Globus pallidus (tissue), 1 donor: ENCODE measurements at places on chromosomes 1 and 21.

GRCh38 chr1:76759950-76760349 is 107.3 kb upstream of the ST6GALNAC5 start:
- DNase-seq, result no peak

DNA sequence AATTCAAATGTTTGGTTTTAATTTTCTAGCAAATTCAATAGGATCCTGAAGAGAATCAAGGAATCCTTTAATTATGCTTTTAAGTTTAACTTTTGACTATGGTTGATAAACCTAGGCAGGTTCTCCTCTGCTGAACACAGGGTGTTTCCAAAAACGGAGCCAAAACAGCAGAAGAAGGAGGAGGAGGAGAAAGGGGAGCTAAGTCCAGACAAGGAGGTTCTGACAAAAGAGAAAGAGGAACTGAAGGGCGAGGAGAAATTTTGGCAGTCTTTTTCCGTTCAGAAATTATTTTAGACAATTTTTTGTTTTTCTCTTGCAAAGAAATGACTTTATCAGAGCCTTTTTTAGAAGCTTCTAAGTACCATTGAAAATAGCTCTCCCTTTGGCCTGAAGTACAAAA is 33.2 kb upstream of the FNBP1L start:
- DNase-seq, result peak; percentile 11

DNA sequence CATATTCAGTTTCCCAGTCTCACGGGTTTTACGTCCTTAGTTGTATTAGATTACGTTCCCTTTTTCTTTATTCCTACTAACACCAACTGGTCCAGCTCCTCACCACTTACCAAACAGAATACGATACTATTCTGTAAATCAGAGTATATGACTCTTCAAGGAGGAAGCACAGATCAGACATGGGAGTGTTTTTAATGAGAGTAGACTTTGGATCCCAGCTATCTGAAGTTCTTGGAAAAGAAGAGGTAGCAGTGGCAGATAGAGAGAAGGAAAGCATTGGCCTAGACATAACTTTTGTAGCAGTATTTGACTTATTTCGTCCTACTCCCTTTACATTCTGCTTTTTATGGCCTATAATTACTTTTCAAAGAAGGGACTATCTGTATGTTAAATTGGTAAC is 24.1 kb upstream of the PLA2G4A start:
- DNase-seq, result no peak

DNA sequence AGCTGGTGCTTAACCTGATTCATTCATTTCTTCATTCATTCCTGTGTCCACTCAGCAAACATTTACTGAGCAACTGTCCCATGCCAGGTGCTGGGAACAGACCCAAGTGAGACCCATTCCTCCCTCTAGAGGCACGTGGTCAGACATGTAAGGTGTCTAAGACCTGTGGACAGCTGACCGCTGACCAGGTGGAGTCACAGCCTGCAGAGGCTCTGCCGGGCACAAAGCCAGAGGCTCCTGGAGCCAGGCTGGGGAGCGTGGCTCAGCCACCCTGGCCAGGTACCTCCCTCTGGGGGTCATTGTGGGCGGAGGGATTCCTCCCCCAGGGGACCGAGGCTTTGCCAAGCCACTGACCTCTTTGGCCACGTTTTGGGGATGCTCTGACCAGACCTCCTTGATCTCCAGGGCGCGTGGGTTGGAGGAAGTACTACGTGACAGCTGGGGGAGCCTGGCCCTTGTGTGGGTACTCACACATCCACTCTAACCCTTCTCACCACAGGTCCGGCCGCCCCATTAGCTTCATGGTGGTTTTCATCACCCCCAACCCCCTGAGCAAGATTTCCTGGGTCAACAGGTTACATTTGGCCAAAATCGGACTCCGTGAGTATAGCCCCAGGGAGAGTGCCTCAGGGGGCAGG is 100.3 kb downstream of the ARHGEF10L start:
- no peak for DNase-seq

GRCh38 chr1:168845140-168845539 is 116.1 kb upstream of the DPT start:
- DNase-seq, result no peak

DNA sequence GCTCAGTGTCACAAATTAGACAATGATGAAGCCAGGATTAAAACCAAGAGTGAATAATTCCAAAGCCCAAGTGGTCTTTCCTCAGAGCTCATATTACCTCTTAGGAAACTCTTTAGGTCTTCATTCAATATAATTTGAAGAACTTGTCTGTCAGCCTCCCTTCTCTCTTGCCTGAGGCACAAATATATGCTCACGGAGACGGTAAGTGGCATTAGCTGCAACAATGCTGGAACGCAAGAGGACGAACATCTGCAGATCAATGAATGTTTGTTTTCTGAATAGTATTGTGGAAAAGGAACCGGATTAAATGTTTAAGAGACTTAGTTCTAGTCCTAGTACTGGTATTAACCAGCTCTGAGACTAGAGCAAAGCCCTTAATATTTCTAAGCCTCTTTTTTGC is 39.7 kb upstream of the LYST start:
- no peak for DNase-seq

- DNase-seq, result peak; percentile 39
These were observed 1.2 kb downstream of the SARS1 start for GRCh38 chr1:109214695-109215623.

GRCh38 chr21:40769231-40769630 is 77.7 kb downstream of the DSCAM start:
- no peak for DNase-seq

DNA sequence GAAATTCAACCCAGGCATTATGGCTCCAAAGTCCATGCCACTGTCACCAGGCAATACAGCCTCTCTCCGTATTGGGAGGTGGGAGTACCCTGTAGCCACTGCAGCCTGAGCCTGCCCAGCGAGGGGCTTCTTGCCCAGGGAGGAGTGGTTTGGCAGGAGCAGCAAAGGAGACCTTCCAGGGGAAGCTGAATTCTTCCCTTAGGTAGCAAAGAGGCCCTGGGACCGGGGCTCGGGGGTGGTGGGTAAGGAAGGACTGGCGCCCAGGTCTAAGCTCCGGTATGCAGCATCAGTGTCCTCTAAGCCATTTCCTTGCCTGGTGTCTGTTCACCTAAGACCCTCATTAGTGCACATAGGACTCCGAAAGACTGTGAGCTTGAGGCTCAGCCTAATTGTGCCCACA is 17.0 kb downstream of the TNNT2 start:
- DNase-seq, result no peak

DNA sequence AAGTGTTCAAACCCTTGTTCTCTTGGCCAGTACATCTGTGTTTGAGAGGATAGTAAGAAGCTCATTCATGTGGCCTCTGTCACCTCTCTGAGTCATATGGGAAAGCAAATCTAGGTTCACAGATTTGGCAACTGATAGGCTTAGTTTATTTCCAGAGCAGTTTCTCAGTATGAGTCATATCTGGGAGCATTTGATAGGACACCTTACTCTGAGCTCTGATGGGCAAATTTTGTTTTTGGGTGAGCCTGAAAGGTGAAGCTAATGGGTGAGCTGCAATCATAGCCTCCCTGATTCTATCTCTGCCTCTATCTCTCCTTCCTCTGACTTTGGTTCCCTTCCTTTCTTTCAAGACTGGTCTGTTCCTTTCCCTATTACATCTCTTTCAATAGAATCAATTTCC is 134.4 kb downstream of the S1PR1 start:
- no peak for DNase-seq

DNA sequence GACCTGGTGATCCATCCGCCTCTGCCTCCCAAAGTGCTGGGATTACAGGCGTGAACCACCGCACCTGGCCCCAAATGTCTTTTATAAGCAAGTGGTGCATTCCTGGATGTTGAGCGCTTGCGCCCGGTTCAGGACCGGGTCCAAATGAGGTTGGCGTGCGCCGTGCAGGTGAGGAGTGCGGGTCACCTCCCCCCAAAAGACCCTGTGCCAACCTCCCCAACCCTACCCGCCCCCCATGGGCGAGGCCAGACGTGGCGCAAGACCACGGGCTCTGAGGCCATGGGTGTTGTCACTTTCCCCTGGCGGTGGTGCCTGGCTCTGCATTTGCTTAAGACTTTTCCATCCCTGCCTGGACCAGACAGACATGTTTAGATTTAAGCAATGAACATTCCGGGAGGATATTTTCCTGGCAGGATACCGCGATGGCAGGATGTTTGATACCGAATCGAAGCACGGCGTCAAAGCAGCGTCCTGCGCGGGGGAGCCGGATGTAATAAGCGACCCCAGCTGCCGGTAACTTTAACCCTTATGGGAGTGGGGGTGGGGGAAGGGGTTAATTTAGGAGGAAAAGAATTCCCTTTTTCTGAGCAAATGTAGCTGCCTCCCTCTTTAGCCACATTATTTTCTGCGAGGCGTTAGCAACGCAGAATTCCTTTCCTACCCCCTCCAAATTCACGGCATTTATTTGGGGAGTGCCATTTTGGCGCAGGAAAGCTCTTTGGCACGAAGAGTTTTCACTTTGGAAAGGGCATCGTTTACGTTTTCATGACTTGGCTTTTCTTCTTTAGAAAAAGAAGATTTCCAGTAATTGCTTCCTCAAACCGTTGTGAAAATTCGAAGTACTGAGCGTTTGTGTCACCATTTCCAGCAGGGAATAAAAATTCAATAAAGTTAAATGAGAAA is 27.8 kb upstream of the RNF187 start:
- DNase-seq, result no peak

- no peak for DNase-seq
These were observed 24.0 kb upstream of the TDRD10 start for GRCh38 chr1:154478013-154478412.

GRCh38 chr1:192867180-192867579 is 58.3 kb downstream of the RGS2 start:
- no peak for DNase-seq

- DNase-seq, result no peak
These were observed 558.1 kb downstream of the AGBL4 start for GRCh38 chr1:49465486-49466185.

DNA sequence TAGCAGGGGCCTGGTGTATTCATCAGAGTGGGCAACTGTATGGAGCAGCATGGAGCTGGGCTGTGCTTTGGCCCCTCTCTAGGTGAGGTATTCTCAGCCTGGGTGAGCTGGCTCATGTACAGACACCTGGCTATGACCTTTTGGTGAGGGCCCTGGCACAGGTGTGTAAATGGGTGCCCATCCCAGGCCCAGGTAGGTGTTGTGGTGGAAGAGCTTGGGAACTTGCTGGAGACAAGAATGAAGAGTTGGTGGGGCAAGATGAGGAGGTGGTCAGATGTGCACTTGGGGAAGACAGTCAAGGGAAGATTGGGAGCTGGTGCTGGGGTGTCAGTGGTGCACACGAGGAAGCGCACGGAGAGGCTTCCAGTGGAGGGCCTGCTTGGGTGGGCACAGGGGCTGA is 95.5 kb downstream of the TRIM11 start:
- no peak for DNase-seq

- DNase-seq, result no peak
These were observed 111.4 kb downstream of the DHRS3 start for GRCh38 chr1:12506281-12507280.

DNA sequence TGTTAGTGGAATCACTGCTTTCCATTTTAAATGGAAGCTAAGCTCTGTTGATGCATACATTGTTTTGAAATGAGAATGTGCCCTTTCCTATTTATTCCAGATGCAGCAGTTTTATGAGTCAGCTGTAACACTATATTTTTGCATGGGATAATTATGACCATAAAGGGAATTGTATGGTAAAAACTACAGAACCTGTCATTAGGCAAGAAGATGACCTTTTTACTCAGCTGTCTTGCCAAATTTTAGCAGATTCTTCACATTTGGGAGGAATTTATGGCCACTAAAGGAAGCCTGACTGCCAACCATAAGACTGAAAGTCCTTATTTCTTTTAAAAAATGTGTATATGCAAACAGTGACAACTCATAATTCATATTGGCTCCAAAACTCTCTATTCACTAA is 356.3 kb upstream of the PRMT6 start:
- no peak for DNase-seq

DNA sequence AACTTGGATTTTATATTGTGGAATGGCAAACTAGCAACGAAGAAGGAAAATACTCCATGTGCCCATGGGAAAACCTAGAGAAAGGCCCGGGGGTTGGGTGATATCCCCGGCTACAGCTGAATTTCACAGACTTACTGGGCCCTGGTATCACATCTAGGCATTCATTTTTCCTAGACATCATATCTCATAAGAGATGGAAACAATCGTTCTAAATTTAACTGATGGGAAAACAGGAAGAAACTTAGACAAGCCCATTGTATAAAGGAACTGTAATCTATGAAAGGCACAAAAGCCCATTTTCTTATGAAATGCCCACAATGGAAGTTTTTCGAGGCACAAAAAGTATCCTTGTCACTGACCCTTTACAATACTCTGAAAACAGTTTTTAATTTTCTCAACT is 407.9 kb upstream of the LYPLAL1 start:
- DNase-seq, result no peak

GRCh38 chr1:211761400-211761799 is 69.2 kb downstream of the LPGAT1 start:
- DNase-seq, result no peak

DNA sequence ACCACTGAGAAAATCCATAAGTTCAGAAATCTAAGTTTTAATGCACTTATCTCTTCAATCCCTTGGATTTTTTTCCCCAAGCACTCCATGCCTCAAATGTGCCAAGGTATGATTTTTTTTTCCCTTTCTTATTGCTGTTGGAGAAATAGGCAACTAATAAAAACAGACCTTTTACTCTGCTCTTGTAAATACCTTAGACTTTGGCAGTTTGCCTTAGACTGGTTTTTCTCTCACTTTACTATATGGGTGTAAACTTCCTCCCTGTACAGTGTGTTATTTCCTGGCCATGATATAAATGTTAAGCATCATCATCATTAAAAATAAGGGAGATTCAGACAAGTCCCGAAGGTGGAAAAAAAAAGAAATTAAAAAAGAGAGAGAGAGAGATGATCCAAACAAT is 65.7 kb downstream of the LRRC8C start:
- DNase-seq, result no peak

DNA sequence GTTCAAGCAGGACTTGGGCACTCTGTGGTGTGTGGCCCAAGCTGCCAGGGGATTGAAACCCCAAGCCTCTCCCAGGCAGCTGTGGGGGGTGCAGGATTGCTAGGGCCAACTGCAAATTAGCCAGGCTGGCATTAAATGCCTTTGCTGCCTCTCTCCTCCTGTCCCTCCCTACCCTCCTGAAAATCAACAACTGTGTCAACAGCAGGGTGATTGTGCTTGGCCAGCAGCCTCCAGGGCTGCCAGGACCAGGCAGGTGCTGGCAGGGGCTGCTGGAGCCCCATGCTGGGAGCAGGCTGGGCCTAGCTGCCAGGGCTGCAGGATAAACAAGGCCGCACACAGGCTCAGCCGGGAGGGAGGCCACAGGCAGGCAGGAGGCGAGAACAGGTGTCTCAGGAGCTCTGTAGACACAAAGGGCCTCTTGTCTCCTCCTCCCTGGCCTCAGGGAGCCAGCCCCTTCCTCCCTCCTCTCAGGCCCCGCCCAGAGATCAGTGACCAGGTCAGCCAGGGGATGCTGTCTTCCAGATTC is 11.4 kb downstream of the SOX13 start:
- peak; percentile 65 for DNase-seq

GRCh38 chr1:101025283-101025656 is 314 bp downstream of the DPH5 start:
- DNase-seq, result no peak

DNA sequence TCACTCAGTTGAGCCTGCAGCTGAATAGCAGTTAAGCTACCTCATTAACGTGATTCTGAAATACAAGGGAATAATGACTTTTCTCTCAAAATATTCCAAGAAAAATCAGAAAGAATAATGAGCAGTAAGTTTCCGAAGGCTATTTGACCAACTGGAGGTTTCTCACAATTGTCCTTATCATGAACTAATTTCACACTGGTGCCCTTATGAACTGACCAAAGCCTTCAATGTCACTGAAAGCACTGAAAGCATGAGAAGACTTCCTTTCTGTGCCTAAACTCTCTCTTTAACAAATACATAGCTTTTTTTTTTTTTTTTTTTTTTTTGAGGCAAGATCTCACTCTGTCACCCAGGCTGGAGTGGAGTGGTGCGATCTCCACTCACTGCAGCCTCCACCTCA is 18.8 kb downstream of the EIF4G3 start:
- no peak for DNase-seq
